SK-N-SH treated with all-trans-retinoic acid at 6 μM for 48 hours (cell line): ENCODE measurements at places on chromosomes 11 and 22.
A peak's percentile ranks its signal among the peaks of the same experiment; 100 is the strongest.

DNA sequence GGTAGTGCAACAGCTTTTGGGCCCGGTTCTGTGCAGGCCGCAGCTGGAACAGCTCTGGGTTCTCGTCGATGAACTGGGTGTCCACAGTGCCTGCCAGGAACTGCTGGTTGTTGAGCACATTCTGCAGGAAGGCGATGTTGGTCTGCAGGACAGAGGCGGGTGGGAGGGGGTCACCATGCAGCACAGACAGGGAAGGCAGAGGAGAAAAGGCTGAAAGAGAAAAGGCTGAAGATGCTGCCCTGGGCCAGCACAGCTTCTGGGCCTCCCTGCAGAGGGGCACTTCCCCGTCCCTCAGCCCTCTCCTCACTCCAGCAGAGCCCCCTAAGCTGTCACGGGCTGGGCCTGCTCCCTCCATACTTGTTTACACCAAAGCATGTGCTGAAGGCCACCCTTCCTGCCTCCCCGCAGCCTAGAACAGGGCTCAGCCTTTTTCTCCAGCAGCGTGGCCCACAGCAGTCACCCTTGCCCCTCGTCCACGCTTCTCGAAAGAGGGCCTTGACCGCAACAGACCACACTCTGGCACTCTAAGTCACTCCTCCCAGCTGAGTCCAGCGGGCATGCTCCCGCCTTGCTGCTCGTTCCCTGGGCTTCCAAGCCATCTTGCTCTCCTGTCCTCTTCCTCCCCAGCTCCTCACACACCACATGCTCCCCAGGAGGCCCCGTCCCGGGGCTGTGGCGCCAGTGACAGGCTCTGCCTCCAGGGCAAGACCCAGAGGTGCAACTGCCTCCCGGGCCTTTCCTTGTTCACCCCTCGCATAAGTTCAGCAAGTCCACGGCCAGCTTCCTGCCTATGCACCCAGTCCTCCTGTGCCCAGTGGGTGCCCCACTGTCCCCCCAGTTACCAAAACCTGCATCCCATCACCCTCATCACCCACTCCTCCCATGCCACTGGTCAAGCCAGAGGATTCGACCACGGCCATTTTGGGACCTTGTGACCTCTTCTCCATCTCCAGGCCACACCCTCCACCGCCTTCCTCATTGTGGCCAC is 3.3 kb upstream of the LRFN4 start:
- no peak for ATAC-seq

- ATAC-seq = no peak
Measured at GRCh38 chr11:125968354-125968753, 22.5 kb downstream of the VSIG10L2 start.

DNA sequence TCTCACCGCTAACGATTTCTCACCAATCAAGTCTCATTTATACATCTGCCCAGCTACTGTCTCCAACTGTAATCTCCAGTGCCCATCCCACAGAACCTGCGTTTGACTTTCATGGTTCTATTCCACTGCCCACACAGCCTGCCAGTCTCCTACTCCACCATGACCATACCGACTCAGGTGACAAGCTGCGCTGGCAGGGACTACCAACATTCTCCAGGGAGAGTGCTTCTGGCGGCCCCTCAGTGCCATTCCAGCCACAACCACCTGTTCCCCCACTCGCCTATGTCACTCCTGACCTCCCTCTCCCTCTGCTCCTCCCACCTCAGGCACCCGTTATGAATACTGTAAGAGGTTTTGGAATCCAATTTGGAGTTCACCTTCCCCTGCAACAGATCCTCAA is 108.5 kb upstream of the BID start:
- no peak for ATAC-seq

- ATAC-seq = no peak
Measured at GRCh38 chr11:45141171-45141570, 5.3 kb upstream of the PRDM11 start.

GRCh38 chr22:27065279-27065678 is 407.9 kb downstream of the MIAT start:
- no peak for ATAC-seq

- ATAC-seq = no peak
Measured at GRCh38 chr22:22925805-22926369, 38.3 kb downstream of the IGLL5 start.

DNA sequence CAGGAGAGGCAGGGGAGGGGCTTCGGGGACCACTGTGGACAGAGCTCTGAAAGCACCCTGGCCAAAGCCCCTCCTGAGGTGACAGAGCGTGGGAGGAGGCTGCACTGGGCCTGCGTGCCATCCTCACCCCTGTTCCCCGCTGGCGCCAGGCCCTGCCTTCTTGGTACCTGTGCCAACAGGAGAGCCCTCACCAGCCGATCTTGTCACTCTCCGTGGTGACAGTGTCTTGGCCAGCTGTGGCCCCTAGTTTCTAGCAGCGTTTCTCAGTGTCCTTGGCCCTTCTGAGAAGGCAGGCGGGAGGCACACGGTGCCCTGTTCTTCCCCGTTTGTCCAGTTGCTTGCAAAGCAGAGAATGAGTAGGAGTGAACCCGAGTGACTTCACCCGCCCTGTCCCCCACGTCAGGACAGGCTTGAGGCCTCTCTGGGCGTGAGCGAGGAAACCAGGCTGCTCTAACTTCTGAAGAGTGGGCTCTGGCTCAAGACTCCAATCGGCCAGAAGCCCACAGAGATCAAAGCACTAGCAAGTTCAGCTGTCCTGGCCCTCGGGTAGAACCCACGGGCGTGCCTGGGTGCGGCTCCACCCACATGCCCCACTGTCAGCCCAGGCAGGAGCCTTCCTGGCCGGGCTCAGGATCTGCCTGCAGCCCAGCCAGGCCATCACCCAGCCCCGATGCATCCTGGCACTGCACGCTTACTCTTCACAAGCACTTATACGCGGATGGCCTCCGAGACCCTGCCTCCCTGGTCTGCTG is 60.2 kb upstream of the EMID1 start:
- ATAC-seq = no peak

DNA sequence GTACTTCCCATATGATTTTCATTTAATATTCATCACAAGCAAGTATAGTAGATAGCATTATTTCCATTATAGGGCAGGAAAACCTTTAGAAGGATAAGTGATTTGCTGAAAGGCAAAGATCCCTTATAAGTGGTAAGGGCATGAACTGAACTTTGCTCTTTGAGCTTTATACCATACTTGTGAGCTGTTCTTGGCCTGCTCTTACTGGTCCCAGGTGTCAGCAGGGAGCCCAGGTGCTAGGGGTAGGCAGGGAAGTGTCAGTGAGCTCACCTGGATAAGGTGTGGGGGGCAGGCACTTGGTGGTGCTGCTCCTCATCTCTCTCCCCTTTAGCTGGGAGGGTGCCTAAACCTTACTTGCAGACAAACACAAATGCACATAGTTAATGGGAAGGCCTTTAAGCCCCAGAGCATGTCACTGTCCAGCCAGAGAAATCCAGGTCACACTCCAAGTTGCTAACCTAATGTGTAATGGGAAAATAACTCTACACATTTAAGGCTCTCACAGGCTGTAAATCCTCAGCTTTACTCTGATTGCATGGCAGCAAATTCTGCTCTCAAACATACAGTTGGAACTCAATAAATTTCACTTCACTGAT is 114.4 kb downstream of the PLEKHA7 start:
- ATAC-seq = no peak

DNA sequence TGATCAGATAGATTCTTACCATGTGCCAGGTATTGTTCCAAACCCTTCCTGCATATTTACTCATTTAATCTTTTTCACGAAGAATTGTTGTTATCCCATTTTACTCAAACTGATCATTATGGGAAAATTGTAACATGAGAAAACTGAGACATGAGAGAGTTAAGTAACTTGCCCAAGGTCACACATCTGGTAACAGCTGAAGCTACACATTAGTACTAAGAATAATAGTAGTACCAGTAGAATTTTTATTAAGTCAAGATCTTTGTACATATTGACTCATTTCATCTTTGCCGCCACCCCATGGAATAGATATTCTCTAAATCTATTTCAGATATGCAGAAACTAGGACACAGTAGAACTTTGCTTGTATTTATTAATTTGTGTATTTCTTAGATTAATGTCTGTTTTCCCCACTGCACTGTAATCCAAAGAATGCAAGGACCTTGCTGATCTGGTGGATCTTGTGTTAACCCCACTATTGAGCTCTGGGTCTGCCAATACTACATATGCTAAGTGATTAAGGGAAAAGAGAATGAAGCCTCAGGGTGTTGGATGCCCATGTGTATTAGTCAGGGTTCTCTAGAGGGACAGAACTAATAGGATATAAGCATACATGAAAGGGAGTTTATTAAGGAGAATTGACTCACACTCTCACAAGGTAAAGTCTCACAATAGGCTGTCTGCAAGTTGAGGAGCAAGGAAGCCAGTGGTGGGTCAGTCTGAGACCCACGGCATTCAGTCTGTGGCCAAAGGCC is 72.8 kb downstream of the PARVA start:
- no peak for ATAC-seq

DNA sequence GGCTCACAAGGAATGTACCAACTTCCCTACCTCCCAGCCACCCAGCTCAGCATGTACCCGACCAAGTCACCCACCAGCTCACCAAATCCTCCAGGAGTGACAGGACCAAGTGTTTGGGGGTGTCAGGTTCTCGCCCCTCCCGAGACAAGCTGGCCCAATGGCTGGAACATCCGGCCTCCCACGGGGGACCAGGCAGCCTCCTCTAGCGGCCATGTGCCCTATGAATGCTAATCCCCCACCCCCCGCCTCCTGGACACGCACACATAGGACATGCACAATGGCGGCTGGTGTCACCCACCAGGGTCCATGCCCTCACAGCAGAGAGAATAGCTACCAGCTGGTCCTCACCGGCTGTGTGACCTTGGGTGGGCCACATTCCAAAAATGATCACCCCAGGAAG is 151.0 kb downstream of the MN1 start:
- no peak for ATAC-seq

DNA sequence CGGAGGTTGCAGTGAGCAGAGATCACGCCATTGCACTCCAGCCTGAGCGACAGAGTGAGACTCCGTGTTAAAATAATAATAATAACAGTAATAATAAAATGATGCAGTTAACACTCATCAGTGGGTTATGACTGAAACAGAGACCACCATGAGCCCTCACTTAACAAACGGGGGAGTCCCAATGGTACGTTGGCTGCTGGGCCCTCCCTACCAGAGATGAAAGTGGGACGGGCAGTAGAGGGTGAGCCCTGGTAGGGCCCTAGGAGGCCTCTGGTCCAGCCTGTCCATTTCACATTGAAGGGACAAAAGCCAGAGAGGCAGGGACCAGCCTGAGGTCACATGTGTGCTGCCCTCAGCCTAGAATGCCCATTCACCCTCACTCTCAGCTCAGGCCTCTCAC is 13.7 kb upstream of the KIAA0930 start:
- no peak for ATAC-seq

DNA sequence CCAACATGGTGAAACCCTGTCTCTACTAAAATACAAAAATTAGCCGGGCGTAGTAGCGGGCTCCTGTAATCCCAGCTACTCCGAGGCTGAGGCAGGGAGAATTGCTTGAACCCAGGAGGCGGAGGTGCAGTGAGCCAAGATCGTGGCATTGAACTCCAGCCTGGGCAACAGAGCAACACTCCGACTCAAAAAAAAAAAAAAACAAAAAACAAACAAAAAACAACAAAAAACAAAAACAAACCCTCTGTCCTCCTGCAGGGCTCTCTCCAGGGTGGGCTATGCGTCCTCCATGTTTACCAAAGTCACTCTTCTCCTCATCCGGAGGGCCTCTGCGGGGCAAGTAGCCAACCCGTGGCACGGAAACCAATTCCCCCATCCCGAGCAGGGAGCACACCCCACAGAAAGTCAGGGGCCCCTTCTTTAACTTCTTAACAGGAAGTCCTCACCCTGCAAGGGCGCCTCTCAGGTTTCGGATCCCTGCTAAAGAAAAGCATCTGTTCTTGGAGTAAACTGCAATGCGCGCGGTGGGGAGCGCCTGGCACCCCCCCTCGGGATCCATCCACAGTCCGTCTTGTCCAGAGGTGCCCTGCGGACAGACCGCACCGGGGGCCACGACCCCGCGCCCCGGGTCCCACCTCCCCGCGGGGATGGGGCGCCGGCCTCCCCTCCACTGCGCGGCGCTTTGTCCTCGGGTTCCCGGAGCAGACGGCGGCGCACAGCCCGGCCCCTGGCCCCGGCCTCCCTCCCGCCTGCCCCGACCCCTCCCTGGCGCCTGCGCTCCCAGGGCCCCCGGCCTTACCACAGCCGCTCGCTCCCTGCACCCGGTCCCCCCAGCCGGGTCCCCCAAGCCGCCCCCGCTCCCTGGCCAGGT is 712 bp downstream of the CERK start:
- peak; percentile 15; the same call in 2 of the 3 replicates for ATAC-seq

- no peak for ATAC-seq
Measured at GRCh38 chr11:109132539-109132938, 289.5 kb upstream of the C11orf87 start.

DNA sequence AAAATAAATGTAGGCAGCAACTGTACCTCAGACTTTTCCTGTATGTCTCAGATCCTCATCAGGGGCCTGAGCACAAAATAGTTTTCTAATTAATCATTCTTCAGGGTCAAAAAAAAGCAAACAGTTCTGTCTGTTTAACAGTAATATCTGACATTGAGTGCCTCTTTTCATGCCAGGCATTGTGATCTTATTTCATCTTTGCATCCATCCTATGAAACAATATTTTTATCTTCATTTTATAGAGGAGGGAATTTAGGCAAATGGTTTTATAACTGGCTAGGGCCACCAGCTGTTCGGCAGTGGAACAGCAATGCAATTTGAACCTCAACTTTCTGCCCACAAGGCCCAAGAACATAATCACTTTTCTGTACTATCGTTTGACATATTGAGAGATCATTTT is 145.6 kb downstream of the WNT7B start:
- ATAC-seq = peak; percentile 72

DNA sequence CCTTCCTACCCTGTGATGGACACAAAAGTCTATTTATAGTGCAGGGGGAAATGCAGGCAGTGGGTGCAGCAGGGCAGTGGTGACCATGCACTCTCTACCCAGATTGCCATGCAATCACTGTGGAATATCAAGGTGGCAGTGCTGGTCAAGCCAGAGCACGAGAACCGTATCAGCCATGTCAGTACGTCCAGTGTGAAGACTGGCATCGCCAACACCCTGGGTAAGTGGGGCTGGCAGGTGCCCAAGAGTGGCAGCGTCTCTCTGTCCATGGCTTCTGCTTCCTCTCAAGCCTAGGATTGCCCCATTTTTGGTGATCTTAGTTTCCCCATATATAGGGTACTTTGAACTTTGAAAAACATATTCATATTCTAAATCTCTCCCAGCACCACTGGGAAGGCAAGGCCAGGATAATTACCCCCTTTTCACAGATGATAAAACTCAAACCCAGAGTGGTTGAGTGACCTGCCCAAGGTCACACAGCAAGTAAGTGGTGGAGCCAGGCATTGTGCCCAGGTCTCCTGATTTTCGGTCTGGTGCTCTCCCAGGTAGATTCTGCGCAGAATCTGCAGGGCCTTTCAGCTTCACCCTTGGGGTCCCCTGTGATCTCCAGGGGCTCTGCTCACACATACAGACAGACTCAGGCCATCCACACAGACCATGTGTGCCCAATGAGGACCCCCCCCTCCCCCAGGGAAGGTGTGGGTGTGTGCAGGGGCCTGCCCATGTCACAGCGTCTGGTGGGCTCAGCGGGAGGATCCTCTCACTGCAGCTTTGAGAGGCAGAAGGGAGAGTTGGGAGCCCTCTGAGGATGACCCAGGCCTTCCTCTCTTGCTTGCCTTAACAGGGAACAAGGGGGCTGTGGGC is 7.1 kb downstream of the INPPL1 start:
- no peak for ATAC-seq
